HCT116 (cell line): ENCODE measurements at places on chromosomes 5 and 9. TPM values are rescaled to one million over a fixed set of nuclear protein-coding genes. Genes with fewer than 3 reads are reported as not detected.

CATSPER3 gene
- total RNA-seq = 1.7 TPM

SLC12A2 gene
- 41.2 TPM for total RNA-seq

GRXCR2 gene
- not detected for total RNA-seq

MARCOL gene
- total RNA-seq = not detected

KIF2A gene
- total RNA-seq = 42.9 TPM

NIM1K gene
- total RNA-seq = 0.44 TPM

INSL6 gene
- total RNA-seq = not detected

TICAM2 gene
- total RNA-seq = 2.9 TPM

CMBL gene
- 51.0 TPM for total RNA-seq

PCDHB10 gene
- total RNA-seq = not detected

HMGXB3 gene
- 41.8 TPM for total RNA-seq

AJM1 gene
- total RNA-seq = 7.1 TPM

ZNG1F gene
- 17.1 TPM for total RNA-seq

PCDHGA3 gene
- total RNA-seq = not detected

NPM1 gene
- total RNA-seq = 2,693 TPM

SLC36A2 gene
- not detected for total RNA-seq

DBH gene
- not detected for total RNA-seq

PCDHGB1 gene
- total RNA-seq = 0.15 TPM

GDA gene
- 49.4 TPM for total RNA-seq

CPLANE1 gene
- total RNA-seq = 3.5 TPM

CCDC192 gene
- total RNA-seq = not detected

HTR4 gene
- not detected for total RNA-seq

WNT8A gene
- total RNA-seq = not detected

IFNK gene
- not detected for total RNA-seq

ENHO gene
- 6.1 TPM for total RNA-seq

HMCN2 gene
- 0.22 TPM for total RNA-seq

ATP6V1G1 gene
- 72.3 TPM for total RNA-seq

UGT3A1 gene
- total RNA-seq = not detected

ADAMTS6 gene
- total RNA-seq = 0.93 TPM

PLPPR1 gene
- not detected for total RNA-seq

LCN1 gene
- not detected for total RNA-seq

MLANA gene
- not detected for total RNA-seq

CARD6 gene
- total RNA-seq = not detected

TRMT10B gene
- 5.5 TPM for total RNA-seq

FAM78A gene
- 3.4 TPM for total RNA-seq

MARVELD2 gene
- total RNA-seq = 21.6 TPM

RASEF gene
- 0.12 TPM for total RNA-seq
